ENCODE measurements at places on chromosomes 2 and 18. TPM values are rescaled to one million over a fixed set of nuclear protein-coding genes. Genes with fewer than 3 reads are reported as not detected.

Gene FARP2
- total RNA-seq = 26.5 TPM

Gene HOXD9
- total RNA-seq = 0.75 TPM

Gene IL36RN
- total RNA-seq = not detected

Gene TDRD15
- not detected for total RNA-seq

Gene ANKRD30B
- 0.55 TPM for total RNA-seq

Gene SLC5A7
- not detected for total RNA-seq

Gene MTCL1
- total RNA-seq = 18.8 TPM
